Activated CD4-positive, alpha-beta T cell treated with anti-CD3 and anti-CD28 coated beads, Interleukin-2, amount 10 ng/mL, durations not matched to agents 7 days and 5 days (primary cell): ENCODE measurements at places on chromosomes 3 and 15.
A peak's percentile ranks its signal among the peaks of the same experiment; 100 is the strongest.

GRCh38 chr15:66729331-66729951 is 27.4 kb downstream of the SMAD6 start:
- H3K27ac ChIP-seq, result no peak overlapping the region
- H3K36me3 ChIP-seq, result no peaks in the 10 kb centered on the region
- no peak for DNase-seq
- H3K27me3 ChIP-seq, result no peaks in the 10 kb centered on the region
- no peaks in the 10 kb centered on the region for H3K4me1 ChIP-seq

DNA sequence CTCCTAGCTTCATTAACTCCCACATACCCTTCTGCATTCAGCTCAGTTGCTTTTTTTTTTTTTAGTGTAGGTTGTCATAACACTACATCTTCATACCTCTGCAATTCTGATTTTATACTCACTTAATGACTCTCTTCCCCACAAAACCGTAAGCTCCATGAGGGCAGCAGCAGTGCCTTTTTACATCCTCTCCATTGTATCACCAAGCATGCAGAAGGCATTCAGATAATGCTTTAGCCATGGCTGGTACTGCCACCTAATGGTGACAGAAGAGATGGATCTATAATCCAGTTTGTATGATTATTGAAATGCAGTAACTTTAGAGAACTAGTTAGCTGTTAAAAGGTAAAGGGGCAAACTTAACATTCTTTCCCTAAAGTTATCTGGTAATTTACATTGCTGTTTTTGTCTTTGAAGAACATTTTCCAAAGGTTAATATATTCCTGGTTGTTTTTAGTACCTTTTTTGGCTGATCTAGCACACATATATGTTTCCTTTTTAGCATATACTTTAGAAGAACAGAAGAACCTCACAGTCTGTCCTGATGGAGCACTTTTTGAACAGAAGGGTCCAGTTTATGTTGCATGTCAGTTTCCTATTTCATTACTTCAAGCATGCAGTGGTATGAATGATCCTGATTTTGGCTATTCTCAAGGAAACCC is 36.8 kb downstream of the ATP1B3 start:
- peaks cover 4% of the 10 kb centered on the region for H3K4me1 ChIP-seq
- H3K4me3 ChIP-seq, result no peak overlapping the region
- no peaks in the 10 kb centered on the region for H3K27me3 ChIP-seq

DNA sequence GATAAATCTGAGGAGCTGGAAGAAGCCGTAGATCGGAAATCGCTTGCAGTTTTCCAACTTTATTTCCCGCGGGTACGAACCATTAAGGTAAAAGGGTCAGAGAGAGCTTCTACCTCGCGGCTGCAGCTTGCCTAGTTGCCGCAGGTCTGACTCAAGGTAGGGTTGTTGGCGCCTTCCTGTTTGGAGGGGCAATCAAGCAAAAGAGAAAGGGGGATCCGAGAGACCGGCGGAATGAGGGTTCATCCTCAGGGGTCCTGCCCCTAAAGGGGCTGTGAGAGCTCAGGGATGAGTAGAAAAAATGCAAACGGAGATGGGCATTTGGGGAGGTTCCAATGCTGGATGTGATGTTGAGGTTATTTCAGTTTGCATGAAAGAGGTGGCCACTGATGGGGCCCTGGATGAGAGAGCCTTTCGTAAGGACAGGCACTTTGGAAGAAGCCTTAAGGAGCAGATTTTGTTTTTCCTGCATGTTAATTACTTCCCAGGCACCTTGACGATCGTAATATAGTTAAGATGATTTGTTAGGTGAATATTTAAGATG is 265.4 kb downstream of the CGGBP1 start:
- H3K36me3 ChIP-seq, result no peaks in the 10 kb centered on the region
- H3K27me3 ChIP-seq, result peaks cover 58% of the 10 kb centered on the region
- no peak overlapping the region for H3K4me3 ChIP-seq
- H3K27ac ChIP-seq, result no peak overlapping the region
- DNase-seq, result no peak

DNA sequence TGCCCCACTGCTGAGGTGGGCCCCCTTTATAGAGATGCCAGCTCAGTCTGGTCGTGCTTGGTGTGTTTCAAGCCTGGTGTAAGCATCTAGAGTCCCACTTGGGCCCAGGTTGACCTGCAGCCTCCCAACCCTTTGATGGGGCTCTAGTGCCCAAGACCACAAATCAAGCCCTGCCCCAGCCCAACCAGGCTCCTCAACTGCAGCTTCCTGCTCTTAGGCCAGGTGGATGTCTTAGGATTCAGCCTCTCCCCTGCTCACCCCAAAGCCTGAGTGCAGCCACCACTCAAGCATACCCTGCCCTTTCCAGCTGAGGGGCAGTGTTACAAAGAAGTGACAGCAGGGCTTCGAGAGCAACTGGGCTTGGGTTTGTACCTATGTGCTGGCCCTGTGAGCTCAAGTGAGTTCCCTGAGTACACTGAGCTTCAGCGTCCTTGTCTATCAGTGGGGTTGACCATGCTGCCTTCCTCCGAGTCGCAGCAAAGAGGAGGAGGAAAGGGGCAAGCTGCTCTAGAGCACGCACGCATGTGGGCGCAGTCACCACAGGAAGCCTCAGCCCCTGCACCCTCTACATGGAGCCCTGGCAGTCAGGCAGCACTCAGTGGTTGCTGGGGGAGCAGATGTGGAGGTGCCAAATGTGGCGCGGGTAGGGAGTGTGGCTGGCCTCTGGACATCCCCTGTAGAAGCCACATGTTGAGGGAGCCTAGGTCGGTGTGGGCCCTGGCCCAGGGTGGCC is 120.7 kb downstream of the EEFSEC start:
- H3K36me3 ChIP-seq, result no peaks in the 10 kb centered on the region
- DNase-seq, result no peak
- H3K27ac ChIP-seq, result no peak overlapping the region

DNA sequence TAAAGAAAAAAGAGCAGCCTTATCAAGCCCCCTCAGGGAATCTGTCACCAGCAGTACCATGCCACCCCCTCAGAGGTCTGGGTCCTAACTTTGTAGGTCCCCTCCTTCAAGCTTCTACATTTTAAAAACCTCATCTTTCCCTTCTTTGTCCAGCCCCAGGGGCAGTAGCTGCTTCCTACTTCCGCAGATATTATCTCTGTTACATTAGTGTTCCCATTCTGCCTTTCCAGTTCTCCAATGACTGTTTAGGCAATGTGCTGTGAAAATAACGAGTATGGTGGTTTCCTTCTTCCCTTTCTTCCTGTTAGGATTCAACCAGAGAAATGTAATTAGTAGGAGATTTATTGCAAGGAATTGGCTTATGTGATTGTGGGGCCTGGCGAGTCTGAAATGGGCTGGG is 126.1 kb upstream of the TNIK start:
- H3K4me3 ChIP-seq, result no peak overlapping the region
- no peaks in the 10 kb centered on the region for H3K4me1 ChIP-seq
- H3K36me3 ChIP-seq, result no peaks in the 10 kb centered on the region

GRCh38 chr15:63495343-63495742 is 9.1 kb upstream of the USP3 start:
- no peaks in the 10 kb centered on the region for H3K27me3 ChIP-seq
- no peak overlapping the region for H3K4me3 ChIP-seq
- peaks cover 2% of the 10 kb centered on the region for H3K36me3 ChIP-seq
- peaks cover 72% of the 10 kb centered on the region for H3K4me1 ChIP-seq
- no peak for DNase-seq

DNA sequence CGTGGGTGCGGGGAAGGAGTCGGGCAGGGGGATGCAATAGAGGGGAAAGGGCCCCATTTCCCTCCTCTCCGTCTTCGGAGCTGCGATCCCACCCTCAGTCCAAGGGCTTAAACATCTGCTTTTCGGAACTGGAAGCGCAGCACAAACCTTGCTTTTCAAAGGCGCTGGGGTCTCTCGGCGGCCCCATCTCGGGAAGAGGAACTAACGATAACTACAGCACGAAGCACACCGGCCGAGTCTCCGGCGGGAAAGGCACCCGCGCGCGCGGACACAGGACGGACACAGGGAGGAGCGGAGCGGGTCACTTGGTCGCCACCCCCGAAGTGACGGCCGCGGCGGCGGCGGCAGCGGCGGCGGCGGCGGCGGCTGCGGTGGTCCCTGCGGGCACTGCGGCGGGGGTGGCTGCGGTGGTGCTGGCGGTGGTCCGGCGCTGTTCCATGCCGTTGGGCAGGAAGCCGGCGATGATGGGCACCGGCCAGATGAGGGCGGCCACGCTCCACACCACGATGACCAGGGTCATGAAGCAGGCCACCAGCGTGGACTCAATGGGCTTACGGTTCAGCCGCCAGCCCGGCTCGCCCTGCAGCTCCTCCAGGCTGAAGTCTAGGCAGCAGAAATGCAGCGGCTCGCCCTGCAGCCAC is 1.1 kb downstream of the TMEM158 start:
- H3K4me3 ChIP-seq, result peak overlapping the region; percentile 72
- H3K27me3 ChIP-seq, result peaks cover 75% of the 10 kb centered on the region
- no peaks in the 10 kb centered on the region for H3K36me3 ChIP-seq
- peaks cover 12% of the 10 kb centered on the region for H3K4me1 ChIP-seq

DNA sequence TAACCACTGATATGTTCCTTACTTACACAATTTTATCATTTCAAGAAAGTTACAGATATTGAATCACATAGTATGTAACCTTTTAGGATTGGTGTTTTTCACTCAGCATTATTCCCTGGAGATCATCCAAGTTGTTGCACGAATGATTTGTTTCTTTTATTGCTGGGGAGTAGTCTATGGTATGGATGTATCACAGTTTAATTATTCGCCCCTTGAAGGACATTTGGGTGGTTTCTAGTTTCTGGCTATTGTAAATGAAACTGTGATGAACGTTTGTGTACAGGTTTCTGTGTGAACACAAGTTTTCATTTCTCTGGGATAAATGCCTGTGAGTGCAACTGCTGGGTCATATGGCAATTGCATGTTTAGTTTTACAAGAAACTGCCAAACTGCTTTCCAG is 68.8 kb downstream of the NMNAT3 start:
- H3K4me1 ChIP-seq, result no peaks in the 10 kb centered on the region
- no peaks in the 10 kb centered on the region for H3K27me3 ChIP-seq
- H3K4me3 ChIP-seq, result no peak overlapping the region
- H3K36me3 ChIP-seq, result no peaks in the 10 kb centered on the region
- no peak overlapping the region for H3K27ac ChIP-seq

GRCh38 chr3:74048699-74049098 is 424.0 kb upstream of the PDZRN3 start:
- no peaks in the 10 kb centered on the region for H3K36me3 ChIP-seq
- DNase-seq, result no peak
- no peaks in the 10 kb centered on the region for H3K4me1 ChIP-seq
- H3K27ac ChIP-seq, result no peak overlapping the region

DNA sequence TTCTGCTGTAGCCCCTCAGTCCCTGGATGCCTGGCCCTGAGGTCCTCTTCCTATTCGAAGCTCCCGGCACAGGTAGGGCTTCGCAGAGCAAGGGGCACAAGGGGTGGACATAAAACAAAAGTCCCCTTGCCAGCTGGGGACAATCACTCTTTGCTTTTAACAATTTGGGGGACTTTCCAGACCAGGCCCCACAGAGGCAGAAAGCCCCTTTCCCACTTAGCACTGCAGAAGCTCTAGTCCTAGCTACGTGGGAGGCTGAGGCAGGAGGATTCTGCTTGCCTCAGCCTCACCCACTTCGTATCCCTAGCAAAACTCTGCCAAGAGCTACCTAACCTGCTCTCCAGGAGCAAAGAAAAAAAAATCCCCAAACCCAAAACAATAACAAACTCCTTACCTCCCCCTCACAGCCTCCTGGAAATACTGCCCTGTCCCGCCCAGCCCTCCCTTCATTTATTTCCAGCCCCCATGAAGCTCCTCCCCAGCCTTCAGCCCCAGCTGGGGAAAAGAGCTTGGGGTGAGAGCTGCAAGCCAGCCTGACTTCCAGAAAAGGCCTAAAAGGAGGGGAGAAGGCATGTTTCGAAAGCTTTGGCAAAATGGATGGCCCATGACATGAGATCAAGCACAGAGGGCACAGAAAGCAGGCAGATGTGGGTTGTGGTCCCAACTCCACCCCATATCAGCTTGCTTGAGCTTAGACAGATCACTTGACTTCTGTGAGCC is at the start of gene CIDEC:
CIDEC (minus strand) TSS at position 424 of the 720 bp plus-strand sequence. CDS start 1,767 bp downstream, outside the sequence.
- peaks cover 6% of the 10 kb centered on the region for H3K27me3 ChIP-seq
- no peaks in the 10 kb centered on the region for H3K4me1 ChIP-seq
- no peak within 1 kb of the TSS for H3K27ac ChIP-seq
- H3K4me3 ChIP-seq, result no peak within 1 kb of the TSS
- H3K36me3 ChIP-seq, result no peaks in the 10 kb centered on the region
- DNase-seq, result no peak

GRCh38 chr15:78229431-78230406 is 4.6 kb downstream of the ACSBG1 start:
- H3K4me1 ChIP-seq, result peaks cover 17% of the 10 kb centered on the region
- no peak for DNase-seq
- H3K36me3 ChIP-seq, result no peaks in the 10 kb centered on the region
- H3K27me3 ChIP-seq, result peaks cover 4% of the 10 kb centered on the region

DNA sequence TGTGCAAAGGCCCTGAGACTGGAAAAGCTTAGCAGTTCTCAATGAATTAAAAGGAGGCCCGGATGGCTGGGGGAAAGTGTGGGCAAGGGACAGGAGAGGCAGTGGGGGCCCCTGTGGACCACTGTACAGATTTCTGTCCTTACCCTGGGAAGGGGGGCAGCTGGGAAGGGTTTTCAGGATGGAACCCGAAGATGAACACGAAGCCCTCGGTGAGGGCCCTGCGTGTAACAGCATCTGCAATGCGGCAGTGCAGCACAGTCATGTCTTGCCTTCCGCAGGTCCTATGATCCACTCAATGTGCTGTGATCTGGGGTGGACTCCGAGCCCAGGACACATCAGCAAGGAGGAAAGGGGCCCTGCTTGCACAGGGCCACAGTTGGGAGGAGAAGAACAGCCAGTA is 7.9 kb upstream of the ATP2B2 start:
- no peak for DNase-seq
- H3K4me3 ChIP-seq, result no peak overlapping the region
- H3K36me3 ChIP-seq, result no peaks in the 10 kb centered on the region
- peaks cover 2% of the 10 kb centered on the region for H3K27me3 ChIP-seq

- no peaks in the 10 kb centered on the region for H3K27me3 ChIP-seq
- peaks cover 86% of the 10 kb centered on the region for H3K36me3 ChIP-seq
- H3K27ac ChIP-seq, result no peak overlapping the region
- no peak for DNase-seq
- no peak overlapping the region for H3K4me3 ChIP-seq
Measured at GRCh38 chr3:52205727-52206372, 7.9 kb downstream of the ALAS1 start.

DNA sequence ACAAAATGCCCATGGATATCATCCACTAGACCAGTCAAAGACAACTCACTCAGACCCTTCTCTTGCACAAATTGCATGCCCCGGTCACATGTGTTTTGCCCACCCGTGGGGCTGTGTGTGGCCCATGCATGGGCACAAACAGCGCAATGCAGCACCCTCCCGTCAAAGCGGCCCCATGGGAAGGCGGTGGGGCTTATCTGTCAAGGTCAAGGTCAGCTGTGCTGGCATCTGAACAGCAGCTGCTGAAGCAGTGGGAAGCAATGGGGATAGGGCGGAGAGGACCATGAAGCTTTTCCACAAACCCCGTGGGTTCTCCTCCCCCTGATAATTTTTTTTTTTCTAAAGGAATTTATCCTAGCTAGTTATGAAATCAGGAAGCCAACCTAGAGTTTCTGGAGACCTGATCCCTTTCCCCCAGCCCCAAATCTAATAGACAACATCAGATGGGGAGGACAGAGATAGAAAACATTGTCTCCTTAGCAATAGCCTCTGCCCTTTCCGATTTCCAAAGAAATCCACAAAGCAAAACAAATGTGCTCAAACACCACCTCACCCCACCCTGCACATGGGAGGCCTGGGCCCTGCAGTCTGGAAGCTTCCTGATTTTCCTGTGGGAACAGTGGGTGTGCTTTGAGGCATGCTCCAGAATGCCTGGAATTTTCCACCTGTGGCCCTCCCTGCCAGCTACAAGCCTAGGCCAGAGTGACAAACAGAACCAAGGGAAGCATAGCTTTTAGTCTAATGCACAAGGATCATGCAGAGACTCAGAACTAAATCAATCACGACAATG is 84.4 kb downstream of the BDH1 start:
- DNase-seq, result no peak
- no peaks in the 10 kb centered on the region for H3K4me1 ChIP-seq
- peaks cover 35% of the 10 kb centered on the region for H3K27me3 ChIP-seq
- H3K27ac ChIP-seq, result no peak overlapping the region
